ENCODE measurements at places on chromosomes 3 and 15.

DNA sequence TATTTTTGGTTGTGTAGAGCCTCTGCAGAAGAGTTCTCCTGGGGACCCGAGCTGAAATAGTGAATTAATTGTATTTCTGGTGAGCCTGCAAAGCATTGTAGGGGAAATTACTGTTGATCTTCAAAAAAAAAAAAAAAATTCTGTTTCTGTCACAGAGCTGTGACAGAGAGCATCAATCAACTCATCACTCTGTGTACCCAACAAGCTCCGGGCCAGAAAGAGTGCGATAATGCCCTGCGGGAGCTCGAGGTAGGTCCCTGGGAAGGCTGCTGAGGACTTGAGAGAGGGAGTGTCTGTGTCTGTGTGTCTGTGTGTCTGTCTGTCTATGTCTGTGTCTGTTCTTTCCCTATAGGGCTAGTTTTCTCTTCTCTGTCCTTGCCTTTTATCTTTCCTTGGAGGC lies 294.4 kb upstream of the TPM1 start:
- DNase-seq, result no peak

GRCh38 chr3:59576606-59577005 lies 526.8 kb upstream of the CFAP20DC start:
- no peak for DNase-seq

- DNase-seq, result no peak
Observed at GRCh38 chr3:157373783-157374182, 62.9 kb upstream of the PTX3 start.

GRCh38 chr3:45868213-45868612 lies 18.1 kb upstream of the CCR9 start:
- no peak for DNase-seq

Measured in NCI-H774 (cell line).